ENCODE measurements at places on chromosomes 1 and 21. TPM values are rescaled to one million over a fixed set of nuclear protein-coding genes. Genes with fewer than 3 reads are reported as not detected.

DNA sequence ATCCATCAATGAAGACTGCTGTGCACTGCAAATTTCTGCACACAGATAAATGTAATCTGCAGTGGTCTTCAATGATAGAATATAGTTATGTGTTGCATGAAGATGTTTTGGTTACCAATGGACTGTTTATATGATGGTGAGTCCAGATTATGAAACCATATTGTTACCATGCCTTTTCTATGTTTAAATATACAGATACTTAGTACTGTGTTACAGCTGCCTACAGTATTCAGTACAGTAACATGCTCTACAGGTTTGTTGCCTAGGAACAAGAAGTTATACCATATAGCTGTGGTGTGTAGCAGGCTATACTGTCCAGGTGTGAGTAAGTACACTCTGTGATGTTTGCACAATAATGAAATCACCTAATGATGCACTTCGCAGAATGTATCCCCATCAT, 40.8 kb downstream of the SORT1 start:
- no peak for DNase-seq

GRCh38 chr21:44730028-44730395, 18.6 kb upstream of the TSPEAR start:
- no peak for DNase-seq

DNA sequence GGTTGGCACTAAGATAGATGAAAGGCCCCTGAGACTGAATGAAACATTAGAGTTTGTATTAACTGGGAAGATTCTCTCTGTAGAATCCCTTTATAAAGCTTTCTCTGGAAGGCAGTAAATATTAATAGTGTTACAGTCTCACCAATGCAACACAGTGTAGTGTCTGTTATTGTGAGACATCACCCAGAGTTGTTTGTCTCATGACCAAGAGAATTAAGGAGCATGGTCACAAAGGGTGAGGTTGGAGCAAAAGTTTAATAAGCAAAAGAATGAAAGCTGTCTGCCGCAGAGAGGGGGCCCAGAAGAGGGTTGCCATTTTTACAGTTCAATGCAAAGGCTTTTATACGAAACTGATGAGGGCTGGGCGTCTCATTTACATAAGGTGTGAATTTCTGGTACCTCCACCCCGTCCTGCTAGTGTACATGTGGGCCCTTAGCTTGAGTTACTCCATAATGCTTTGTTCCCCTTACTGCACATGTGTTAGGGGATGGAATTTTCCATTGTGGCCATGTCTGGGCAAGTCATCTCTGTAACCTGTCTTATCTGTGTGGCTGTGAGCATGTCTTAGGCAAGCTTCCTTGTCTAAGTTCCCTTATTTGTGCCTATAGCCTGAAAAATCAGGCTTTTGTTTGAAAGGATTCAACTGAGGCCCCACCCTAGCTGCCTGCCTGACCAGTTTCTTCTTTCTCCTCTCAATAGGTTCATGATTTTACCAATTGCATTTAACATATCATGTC, 184.1 kb downstream of the RASAL2 start:
- no peak for DNase-seq

- DNase-seq = peak; percentile 89
These were observed 21.1 kb upstream of the VTCN1 start for GRCh38 chr1:117231748-117232373.

DNA sequence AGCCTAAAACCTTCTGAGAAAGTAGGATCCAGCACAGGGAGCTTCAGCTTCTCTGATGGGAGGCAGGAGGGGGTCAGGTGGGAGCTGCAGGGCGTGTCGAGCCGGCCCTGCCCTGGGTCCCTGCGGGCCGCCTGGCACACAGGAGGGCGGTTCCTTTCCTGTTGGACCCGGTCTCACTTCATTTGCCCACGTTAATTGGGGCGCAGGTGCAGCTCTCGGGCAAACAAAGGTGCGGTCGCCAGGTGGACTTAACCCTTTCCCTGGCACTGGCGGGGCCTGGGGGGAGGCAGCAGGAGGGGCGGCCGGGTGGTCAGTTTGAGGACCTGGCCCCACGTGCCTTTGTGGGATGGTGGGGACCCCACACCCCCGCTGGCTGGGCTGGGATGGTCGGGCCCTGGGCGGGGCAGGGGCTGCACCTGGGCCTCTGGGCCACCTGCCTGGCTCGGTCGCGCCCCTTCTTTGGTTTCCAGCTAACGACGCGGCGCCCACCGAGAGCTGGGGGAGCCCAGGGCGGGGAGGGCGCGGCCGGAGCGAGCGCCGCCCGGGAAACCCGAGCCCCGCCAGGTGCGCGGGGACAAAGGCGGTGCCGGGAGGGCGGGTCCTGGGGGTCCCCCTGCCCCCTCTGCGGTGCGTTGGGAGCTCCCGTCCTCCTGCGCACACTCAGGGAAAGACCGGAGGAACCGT, 20.8 kb upstream of the C1orf159 start:
- no peak for DNase-seq

- DNase-seq = no peak
These were observed 2.2 kb downstream of the TTC3 start for GRCh38 chr21:37075214-37075770.

DNA sequence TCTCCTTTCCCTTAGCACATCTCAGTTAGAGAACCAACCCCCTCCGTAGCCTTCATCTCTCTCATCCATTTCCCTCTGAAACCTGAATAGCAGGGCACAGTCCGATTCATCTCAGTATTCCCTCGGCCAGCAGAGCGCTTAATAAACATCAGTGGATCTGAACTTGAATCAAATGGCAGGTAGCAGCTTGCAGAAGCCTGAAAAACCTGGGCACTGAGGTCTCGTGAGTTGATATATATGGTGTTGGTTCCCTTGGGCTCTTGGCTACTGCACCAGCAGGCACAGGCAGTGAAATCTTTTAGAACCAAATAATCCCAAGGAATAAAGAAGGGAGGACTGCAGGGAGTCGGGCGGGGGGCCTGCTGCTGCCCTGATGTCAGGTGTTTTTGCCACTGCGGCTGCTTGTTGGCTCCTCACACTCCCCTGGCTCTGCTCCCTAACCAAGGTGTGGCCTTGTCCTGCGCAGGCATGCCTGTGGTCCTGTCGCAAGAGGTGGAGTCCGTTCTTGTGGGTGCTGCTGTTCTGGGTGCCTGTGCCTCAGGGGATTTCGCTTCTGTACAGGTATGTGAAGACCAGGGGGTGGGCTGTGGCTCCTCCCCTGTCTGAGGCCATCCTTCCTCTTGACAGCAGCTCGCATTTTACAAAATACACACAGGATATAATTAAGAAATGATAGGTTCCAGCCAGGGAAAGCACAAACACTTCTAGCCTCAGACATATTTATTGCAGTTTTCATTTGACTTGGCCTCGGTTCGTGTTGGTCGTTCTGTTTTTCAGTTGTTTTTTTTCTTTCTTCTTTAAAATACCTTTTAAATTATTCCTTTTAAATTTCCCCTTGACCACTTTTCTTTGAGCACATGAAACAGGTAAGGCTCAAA, 140.9 kb upstream of the HOOK1 start:
- DNase-seq = no peak

DNA sequence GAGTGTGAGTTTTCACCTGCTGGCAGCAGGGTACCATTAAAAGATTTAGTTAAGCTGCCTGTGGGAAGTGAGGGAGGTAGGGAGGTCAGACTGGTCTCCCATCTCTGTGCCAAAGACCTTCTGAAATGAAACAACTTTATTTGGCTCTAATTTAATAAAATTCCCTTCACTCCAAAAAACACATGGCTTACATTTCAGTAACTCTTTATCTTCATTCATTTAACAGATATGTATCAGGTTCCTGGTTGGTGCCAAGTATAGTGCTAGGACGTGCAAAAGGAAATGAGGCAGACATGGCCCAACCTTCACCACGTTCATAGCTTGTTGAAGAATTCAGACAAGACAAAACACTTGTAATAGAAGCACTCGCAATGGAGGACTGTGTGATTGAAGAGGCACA, 282.3 kb downstream of the SEC16B start:
- DNase-seq = no peak

GRCh38 chr21:44990921-44991320, 51.1 kb downstream of the SLX9 start:
- no peak for DNase-seq

- peak; percentile 26 for DNase-seq
These were observed 12.1 kb upstream of the GJB5 start for GRCh38 chr1:34742667-34743270.

- DNase-seq = peak; percentile 73
These were observed 40.7 kb upstream of the SLC5A9 start for GRCh38 chr1:48181669-48182367.

DNA sequence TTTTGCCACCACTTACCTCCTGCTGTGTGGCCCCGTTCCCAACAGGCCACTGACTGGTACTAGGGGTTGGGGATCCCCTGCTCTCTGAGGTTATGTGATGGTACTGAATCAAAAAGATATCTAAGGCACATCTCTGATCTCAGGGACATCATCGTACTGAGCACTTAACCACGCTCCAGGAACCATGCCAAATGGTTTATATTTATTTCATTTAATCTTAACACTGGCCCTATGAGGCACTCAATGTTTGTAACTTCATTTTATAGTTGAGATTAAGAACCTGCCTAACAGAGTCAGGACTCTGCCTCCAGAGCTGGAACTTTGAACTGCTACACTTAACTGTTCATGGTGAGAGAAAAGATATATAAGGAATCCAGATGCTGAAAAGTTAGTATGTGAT, 98.0 kb upstream of the HP1BP3 start:
- no peak for DNase-seq

GRCh38 chr1:29676496-29676895, 440.2 kb downstream of the PTPRU start:
- no peak for DNase-seq

GRCh38 chr1:169003864-169004516, 102.5 kb upstream of the ATP1B1 start:
- DNase-seq = peak; percentile 85

GRCh38 chr1:209008586-209008985, 574.9 kb upstream of the CAMK1G start:
- no peak for DNase-seq

DNA sequence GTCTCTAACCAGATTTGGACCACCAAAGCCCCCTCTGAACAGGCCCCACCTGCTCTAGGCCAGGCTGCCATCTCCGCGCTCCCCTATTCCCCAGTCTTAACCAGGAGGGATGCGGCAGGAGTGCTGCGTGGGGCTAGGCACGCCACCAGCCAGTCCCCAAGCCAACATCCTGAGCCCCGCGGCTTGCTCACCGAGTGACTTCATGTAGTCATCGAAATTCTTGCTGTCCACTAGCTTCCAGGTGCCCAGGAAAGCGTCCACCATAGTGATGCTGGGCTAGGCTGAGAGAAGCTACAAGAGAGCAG, 173 bp downstream of the FABP3 start:
- DNase-seq = no peak

DNA sequence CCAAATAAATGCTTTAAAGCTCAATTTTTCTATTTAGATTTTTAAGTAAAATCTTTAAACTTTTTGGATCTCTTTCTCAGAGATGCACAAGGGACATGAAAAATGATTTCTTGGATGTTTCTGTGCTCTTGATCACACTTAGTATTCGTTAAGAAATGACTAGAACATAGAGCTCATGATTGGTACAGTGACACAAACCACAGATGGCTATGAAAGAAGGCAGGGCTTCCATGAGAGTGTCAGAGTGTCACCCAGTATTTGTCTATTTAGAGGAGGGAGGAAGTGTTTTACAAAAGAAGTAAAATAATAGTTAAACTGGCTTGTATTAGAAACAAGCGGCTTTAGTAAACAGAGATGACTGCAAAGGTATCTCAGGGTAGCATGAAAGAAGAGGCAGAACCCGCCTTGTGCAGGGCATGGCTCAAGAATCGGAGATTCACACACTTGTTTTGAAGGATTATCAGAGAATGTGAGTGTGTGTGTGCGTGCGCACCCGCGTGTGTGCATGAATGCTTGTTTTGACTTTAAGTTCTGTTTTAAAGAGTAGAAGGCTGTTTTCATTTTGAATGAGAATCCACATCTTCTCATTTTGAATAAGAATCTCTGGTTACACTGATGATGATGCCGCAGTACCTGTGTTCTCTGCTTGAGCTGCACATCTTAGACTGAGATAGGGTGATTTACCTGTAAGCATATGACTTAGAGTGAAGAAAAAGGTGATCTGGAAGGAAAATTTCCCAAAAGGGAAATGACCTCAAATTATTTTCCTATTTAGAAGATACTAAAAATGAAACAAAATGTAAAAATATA, 82.1 kb downstream of the VPS26C start:
- no peak for DNase-seq

GRCh38 chr1:98659879-98660278, 1.6 kb upstream of the SNX7 start:
- no peak for DNase-seq

DNA sequence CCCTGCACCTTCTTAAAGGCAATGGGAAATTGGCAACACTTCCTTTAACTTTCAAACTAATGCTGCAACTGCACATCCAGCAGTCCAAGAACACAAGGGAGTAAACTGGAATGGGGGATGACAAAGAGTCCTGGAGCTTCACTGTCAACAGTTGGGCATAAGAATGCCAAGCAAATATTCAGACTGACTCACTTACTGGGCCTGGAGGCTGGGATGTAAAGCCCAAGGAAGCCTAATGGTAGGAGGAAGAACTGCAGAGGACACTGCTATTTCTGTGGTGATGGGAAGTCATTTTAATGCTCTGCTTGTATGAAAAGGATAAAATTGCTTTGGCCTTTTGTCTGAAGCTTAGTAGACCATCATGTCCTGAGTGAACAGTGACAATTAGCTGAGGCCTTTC, 15.7 kb upstream of the DMRTA2 start:
- DNase-seq = no peak

The LHX8 gene
- total RNA-seq = not detected

The FAM3B gene
- total RNA-seq = 4.2 TPM

The ARHGEF16 gene
- 6.4 TPM for total RNA-seq

The SH3BGR gene
- total RNA-seq = 2.1 TPM

The KRTAP21-2 gene
- not detected for total RNA-seq

The TSPAN1 gene
- total RNA-seq = 114 TPM

The MXRA8 gene
- total RNA-seq = 24.7 TPM

The HSD17B7 gene
- 35.6 TPM for total RNA-seq

The CFAP74 gene
- not detected for total RNA-seq

The TENT5C gene
- total RNA-seq = 2.1 TPM

The AHDC1 gene
- total RNA-seq = 2.6 TPM

The EIF2D gene
- total RNA-seq = 52.8 TPM

The KIF21B gene
- 1.4 TPM for total RNA-seq

The H3-3A gene
- 266 TPM for total RNA-seq
